Glutamatergic neuron (in vitro differentiated cells): ENCODE measurements at places on chromosomes 4 and X.

GRCh38 chr4:145308598-145308997, 128.2 kb upstream of the OTUD4 start:
- DNase-seq: no peak

GRCh38 chr4:184668511-184669114, 19.1 kb downstream of the PRIMPOL start:
- DNase-seq: no peak

GRCh38 chr4:168908093-168908492, 102.0 kb downstream of the CBR4 start:
- no peak for DNase-seq

DNA sequence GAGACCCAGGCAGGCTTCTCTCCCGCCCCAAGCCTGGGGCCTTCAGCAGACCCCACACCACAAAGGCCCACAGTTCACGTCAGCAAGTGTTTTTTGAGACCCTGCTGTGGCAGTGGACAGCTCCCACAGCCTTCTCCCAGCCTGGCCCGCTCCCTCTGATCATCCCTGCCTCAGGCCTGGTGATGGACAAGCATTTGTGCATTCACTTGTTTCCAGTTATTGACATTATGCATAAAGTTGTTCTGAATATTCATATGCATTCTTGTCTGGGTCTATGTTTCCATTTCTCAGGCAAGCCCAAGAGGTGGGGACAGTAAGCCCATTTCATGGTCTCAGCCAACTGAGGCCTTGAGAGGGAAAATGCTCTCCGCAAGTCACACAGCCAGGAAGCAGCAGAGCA, 14.7 kb downstream of the TRO start:
- DNase-seq: no peak

- DNase-seq: no peak
Measured at GRCh38 chr4:184232202-184232601, 14.5 kb upstream of the ENPP6 start.

- DNase-seq: no peak
Measured at GRCh38 chr4:96342790-96343455, 503.0 kb downstream of the PDHA2 start.

- DNase-seq: no peak
Measured at GRCh38 chr4:128604840-128605239, 204.7 kb upstream of the JADE1 start.

- no peak for DNase-seq
Measured at GRCh38 chrX:139026811-139027210, 315.3 kb upstream of the FGF13 start.

DNA sequence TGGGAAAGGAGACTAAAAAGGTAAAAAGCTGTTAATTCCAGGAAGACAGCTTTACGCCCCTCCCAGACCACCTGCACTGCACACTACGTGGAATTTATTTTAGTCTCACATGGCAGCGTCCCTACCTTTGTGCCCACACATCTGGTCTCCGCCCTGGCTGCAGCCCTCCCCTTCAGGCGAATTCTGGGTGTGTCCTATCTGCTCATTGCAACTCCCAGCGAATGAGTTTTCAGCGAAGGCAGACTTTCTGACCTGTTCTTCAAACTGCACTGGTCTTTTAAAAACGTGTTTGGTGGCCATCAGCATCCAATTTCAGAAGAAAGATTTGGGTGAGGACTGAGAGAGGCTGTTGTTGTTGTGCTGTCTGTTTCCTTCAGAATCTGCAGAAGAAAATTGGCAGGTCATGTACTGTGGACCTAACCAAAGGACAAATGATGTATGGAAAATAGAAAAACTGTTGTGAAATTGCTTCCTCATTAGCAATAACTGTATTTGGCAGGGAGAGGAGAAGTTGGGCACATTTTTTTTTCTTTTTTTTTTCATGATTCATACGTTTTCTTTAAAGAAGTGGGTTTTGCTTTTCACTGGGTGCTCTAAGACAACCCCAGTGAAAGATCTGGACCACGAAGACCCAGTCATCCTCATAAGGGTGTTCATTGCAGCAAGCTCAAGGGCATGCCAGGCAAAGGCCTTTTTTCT, 4.2 kb downstream of the TLR8 start:
- no peak for DNase-seq

DNA sequence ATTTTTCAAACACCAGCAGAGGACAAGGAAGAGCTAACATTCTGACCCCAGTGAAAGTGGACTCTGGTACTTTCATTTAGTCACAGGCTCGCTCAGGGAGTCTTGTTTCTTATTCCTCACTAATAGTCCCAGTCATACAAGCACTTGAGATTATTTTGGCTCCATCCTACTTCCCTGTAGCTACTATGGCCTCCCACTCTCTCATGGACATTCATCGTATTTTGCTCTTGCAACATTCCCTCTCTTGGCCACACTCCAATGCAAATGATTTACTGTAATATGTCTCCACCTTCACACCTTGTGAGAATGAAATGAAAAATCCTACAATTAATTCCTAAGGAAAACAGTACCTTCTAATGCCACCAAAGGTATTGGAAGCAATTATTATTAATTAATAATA, 21.3 kb downstream of the PLRG1 start:
- DNase-seq: no peak

DNA sequence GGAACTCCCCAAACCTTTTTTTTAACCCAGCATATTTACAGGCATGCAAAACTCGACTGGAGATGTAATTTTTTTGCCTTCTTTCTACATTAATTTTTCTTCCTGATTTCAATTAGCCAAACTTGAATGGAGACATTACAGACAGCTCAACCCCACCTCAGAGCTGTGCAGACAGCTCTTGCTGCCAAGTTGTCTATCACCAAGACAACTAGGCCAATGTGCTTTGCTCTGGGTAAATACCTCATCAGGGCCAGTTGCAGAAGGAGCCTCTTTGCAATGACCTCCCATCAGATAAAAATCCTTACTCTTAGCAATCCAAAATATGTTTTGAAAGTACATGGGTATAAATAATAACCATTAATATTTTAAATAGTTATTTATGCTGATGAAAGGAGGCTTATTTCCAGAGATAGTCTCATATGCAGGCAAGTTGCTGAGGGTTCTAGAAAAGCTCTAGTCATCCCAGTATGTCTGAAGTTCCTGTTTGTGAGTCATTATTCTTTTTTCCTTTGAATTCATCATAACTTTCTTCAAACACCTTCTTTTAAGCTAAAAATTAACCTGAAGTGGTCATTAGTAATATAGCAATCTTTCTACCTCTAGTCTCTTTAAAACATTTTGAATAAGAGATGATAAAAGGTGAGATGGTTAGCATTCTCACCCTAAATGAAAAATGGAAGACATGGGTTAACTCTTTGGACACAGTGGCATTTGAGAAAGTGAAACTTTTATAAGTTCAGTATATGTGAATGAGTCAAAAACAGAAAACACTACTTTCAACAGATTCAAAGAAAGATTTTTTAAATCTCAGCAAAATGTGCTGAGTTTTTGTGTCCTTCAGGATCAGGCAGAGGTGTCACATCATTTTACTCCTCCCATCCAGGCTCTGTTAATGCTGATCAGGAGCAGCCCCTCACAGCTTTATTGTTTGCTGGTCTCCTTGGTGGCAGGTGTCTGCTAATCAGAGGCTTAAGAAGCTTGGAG, 475.5 kb upstream of the FGF16 start:
- DNase-seq: no peak

GRCh38 chrX:151416579-151416978, 19.6 kb downstream of the VMA21 start:
- DNase-seq: no peak

DNA sequence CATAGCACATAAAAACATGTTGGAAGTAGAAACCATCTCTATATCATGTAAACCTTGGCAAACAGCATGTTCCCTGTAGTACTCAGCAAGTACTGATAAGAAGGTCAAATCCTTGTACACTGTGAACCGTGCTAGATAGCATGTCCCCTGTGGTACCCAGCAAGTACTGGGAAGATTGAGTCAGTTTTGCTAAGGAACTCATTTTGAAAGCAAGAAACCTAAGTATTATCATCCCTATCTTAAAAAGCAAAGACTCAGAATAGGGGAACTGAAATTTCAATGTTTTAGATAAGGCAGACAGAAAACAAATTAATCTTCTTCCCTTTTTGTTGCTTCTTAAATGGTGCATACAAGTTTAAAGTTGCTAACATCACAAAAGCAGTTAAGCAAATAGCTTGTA, 180.2 kb downstream of the RBM46 start:
- DNase-seq: no peak

GRCh38 chrX:106912864-106913263, 7.3 kb upstream of the CLDN2 start:
- no peak for DNase-seq

DNA sequence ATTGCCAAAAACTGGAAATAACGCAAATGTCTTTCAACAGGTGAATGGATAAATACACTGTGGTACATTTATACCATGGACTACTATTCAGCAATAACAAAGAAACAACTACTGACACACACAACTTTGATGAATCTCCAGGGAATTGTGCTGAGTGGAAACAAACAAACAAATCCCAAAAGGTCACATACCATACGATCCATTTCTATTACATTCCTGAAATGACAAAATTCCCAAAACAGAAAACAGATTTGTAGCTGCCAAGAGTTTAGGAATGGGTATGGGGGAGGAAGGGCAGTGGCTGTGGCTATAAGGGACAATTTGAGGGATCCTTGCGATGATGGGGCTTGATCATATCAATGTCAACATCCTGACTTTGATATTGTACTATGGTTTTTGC, 2.5 kb downstream of the ZNF182 start:
- no peak for DNase-seq

GRCh38 chrX:25002661-25003020, 13.1 kb downstream of the ARX start:
- DNase-seq: peak; percentile 16

DNA sequence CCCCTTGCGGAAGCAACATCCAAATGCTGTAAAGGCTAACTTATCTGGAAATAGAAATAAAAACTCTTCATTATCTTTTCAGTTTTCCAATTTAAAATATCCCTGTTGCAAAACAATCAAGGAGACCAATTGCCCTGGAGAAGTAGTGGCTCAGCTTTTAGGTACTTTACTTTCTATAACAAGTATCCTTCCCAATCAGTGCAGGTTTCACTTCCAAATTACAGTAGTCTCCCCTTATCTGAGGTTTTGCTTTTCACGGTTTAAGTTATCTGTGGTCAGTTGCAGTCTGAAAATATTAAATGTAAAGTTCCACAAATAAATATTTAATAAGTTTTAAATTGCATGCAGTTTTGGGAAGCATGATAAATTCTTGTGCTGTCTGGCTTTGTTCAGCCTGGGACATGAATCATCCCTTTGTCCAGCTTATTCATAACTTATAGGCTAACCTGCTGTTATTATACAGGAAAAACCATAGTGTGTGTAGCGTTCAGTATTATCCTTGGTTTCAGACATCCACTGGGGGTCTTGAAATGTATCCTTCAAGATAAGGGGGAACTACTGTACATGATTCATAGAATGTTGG, 973.1 kb upstream of the GRID2 start:
- DNase-seq: no peak

DNA sequence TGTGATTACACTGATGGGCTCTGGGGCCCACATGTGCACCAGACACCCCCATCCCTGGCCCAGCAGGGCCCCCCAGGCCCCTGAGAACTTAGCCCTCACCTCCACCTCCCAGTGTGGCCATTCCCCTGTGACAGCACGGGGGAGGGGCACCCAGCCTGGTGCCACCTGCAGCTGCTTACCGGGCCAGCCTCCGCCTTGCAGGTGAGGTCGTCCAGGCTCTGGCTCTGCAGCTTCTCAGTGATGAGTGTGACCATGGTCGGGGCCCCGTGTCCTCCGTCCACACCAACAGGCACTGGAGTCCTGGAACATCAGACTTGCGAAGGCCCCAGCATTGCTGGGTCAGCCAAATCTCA, 15.6 kb downstream of the FAM53A start:
- DNase-seq: no peak

GRCh38 chr4:8340781-8341241, 71.3 kb downstream of the HTRA3 start:
- DNase-seq: no peak

DNA sequence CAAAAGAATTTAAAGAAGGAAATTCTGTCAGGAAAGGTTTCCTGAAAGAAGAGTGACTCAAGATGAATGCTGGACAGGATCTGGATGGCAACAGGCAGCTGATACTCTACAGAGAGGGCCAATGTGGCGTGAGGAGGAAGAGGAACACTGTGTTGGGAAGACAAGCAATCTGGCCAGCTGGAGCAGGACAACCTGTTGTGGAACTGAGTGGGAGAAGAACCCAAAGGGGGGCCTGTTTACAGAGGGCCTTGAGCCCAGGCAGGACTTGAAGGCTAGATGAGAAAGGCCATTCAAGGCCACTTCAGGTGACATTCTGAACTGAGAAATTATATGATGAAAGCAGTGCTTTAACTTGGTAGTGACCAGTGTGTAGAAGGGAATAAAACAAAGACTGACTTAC, 8.5 kb downstream of the OTUD4 start:
- DNase-seq: no peak

GRCh38 chrX:12768491-12768890, 22.7 kb upstream of the PRPS2 start:
- DNase-seq: no peak

DNA sequence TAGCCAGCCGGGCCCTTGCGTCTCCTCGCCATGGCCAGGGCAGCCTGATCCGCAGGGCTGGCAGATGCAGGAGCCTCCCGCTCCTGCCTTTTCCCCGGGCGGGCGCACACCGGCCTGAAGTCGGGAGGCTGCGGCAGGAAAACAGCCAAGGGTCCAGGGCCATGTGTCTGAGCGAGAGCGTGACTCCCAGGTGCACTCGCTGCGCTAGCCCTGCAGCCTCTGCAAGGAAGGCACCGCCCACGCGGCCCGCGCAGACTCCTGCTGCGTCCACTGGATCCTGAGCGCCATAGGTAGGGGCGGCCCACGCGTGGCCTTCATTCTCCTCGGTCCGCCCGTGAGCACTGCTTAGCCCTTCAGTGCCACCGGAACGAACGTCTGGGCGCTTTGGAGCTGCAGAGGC, 379.9 kb downstream of the TRAM1L1 start:
- no peak for DNase-seq

- no peak for DNase-seq
Measured at GRCh38 chr4:167906851-167907250, 185.5 kb upstream of the ANXA10 start.

DNA sequence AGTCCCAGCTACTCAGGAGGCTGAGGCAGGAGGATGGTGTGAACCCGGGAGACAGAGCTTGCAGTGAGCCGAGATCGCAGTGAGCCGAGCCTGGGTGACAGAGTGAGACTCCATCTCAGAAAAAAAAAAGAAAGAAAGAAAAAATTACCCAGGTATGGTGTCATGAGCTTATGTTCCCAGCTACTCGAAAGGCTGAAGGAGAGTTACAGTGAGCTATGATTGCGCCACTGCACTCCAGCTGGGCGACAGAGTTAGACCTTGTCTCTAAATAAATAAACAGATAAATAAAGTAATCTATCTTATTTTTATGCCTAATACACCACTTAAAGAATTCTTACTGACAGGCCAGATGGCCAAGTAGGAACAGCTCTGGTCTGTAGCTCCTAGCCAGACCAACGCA, 73.0 kb downstream of the SLC39A8 start:
- no peak for DNase-seq

GRCh38 chrX:55135171-55135570, 46.4 kb downstream of the PAGE2 start:
- peak; percentile 33 for DNase-seq

DNA sequence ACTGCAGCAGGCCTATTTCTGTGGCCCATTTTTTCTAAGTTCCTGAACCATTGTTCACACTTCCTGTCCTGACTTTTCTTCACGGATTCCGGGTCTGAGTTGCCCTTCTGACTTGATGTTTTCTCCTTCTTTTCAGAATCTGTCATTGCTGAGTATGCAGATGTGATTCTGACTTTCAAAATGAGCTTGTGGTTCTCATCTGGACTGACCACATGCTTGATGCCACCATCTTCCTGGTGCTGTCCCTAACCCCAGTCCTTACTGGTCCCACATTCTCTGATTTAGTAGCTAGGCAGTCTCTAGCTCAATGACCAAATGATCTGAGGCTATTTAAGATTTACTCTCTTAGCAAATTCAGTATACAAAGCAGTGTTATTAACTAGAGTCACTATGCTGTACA, 822.3 kb upstream of the TENM3 start:
- DNase-seq: no peak
